Esophagus mucosa (tissue), 1 donor: ENCODE measurements at places on chromosomes 7 and 10.

DNA sequence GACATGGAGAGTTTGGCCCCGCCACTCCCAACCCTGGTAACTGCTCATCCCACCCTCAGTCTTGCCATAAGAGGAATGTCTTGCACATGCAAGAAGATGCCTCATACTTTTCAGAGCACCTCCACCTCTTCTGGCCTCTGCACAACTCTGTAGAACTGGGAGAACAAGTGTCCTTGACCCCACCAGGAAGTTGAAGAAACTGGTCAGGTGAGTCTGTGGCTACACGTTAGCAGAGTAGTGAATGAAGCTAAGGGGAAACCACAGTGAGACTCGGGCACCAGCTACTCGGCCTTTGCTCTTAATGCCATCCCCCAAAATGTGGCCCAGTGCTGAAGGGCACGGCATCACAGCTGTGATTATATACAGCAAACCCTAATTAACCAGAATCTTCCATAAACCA lies 110.1 kb downstream of the ARID5B start:
- ATAC-seq: peak; percentile 91

- ATAC-seq: no peak
Measured at GRCh38 chr10:74755273-74755672, 71.1 kb upstream of the KAT6B start.

DNA sequence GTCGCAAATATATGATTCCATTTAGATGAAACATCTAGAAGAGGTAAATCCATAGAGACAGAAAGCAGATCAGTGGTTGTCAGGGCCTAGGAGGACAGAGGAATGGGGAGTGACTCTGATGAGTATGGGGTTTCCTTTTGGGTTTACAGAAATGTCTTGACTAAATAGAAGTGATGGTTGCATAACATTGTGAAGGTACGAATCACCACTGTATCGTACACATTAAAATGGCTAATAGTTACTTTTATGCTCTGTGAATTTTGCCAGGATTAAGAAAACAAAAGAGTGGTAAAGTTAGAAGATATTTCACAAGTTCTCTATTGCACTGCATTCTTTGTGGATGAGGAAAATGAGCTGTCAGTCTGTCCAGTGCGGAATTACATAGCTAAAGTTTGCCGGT lies 407.4 kb downstream of the KCNMA1 start:
- no peak for ATAC-seq

DNA sequence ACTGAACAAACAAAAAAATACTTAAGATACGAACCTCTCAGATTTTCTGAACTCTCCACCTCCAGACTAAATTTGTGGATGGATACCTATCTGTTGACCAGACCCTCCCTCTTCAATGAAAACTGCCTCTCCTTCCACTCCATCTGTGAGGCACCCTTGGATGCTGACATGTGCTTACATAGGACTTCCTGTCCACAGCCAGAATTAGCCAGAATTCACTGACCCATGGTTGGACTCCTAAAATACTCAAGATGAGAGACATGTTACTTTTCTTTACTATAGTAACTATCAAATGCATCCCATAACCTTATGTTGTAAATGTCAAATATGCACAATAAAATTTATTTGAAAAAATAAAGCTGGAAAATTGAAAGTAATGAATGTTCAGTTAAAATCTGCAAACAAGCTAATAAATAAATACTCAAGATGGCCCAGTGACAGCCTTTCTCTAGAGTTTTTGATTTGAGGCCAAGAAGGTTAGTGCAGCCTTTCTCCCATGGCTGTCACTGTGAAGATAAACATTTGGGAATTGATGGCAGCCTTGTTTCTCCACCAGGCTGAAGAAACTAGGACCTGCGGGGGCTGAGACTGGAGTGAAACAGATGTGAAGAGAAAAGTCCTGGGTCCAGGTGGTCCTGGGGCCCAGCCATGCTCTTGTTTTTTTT lies 287.0 kb downstream of the ZEB1 start:
- no peak for ATAC-seq

DNA sequence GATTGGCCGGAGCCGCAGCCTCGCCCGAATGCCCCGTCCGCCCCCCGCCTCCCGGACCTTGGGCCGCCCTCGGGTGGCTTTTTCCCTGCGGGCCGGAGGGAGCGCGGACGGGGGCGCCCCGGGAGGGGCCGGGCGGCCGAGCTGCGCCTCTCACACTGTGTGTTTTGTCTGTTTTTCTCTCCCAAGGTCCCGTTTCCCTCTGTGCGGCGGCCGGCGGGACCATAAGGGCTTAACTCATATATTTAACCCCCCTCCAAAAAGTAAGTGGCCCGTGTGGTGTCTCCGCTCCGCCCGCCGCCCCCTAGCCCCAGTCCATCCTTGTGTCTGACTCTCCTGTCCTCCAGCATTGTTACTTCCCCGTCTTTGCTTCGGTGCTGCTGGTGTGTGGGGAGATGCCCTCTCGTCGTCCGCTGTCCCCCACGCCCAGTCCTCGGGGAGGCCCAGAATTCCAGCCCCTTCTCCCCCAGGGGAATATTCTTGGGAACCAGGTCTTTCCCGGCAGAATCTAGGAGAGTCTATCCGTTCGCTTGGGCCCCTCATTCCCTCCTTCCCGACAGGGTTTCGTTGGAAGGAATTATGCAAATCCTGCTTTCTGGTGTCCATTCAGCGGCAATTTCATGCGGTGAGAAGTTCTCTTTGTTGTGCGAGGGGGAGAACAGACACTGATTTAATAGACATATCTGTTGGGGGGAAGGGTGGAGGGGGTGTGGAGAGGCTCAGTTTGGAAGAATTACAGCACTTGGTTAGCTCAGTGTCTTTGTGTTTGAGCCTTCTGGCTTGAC lies 1.3 kb downstream of the LCOR start:
- peak; percentile 1 for ATAC-seq

DNA sequence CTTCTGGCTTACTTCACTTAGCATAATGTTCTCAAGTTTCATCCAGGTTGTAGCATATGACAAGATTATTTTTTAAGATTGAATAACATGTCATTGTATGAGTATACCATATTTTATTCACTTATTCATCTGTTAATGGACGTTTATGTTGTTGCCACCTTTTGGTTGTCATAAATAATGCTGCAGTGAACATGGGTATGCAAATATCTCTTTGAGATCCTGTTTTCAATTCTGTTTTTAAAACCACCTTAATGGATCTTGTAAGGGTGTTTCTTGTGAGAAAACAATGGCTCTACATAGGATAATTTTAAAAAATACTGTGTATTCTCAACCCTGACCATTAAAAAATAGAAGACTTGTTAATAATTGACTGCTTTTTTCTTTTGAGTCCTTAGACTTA lies 290.7 kb upstream of the TMEM229A start:
- no peak for ATAC-seq

DNA sequence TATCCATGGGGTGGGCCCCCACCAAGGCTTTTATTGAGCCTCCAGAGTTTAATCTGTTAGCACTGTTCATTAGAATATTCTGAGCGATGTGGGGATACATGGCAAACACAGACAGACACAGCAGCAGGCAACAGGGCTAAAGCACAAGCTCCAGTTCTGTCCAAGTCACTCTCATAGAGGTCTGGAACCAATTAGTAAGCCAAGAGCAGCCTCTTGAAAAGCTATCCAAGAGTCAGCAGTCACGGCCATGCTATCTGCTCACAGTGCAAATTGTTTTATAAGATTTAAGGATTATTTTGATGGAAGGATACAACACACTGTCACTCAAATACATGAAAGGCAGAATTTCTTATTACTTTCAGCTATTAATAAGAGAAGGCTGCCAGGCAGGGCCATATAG lies 86.4 kb upstream of the DGKB start:
- ATAC-seq: no peak

DNA sequence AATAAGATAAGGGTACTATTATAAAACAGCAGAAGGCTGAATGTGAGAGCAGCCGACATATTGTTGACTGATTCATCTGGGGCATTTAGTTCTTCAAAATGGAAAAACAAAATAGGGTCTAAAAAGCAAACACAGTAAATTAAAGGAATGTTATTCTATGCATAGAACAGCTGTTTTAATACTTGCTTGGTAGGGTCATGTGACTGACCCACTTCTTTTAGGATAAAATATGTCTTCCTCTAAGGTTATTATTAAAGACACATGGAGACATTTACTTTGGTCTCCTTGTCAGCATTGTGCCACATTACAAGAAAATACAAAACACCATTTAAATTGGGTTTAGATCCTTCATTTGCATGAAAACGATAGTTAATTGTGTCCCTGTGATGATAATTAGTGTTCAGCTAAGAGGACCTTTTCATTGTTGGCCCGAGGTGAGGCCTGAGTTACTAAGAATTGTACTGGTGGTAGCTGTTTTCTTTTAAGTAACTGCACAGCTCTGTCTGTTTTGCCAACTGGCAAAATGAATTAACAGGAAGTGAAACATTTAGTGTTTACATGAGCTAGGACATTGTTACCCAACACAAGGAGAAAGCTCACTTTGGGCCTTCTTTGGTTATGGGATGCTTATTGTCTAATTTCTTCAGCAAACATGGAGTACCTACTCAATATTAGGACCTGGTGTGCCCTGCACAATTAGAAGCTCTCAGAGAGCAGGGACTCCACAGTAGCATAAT lies 764.4 kb downstream of the LRMDA start:
- no peak for ATAC-seq

DNA sequence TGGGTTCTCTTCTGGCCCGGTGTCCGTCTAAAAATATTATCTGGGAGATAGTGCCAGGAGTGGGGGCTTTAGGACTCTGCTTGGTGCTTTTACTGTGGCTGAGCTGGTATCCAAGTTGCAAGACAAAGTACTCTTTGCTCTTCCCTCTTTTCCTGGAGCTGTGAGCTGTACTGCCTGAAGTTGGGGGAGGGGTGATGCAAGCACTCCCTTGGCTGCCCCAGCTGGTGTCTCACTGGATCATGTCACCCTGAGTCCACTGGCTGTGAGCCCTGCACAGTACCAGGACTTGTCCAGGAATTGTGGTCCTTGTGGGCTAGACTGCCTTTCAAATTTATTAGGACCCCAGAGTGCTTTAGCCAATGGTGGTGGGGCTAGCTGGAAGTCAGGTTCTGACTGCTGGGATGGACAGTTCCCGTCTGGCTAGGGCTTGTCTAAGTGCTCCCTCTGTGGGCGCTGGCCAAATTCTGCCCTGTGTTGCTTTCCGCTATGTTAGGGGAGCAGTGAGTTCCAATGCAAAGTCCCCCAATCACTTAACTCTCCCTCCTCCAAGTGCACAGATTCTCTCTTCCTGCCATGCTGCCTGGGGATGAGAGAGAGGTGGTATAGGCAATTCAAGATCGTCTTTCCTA lies 13.1 kb downstream of the CC2D2B start:
- no peak for ATAC-seq

DNA sequence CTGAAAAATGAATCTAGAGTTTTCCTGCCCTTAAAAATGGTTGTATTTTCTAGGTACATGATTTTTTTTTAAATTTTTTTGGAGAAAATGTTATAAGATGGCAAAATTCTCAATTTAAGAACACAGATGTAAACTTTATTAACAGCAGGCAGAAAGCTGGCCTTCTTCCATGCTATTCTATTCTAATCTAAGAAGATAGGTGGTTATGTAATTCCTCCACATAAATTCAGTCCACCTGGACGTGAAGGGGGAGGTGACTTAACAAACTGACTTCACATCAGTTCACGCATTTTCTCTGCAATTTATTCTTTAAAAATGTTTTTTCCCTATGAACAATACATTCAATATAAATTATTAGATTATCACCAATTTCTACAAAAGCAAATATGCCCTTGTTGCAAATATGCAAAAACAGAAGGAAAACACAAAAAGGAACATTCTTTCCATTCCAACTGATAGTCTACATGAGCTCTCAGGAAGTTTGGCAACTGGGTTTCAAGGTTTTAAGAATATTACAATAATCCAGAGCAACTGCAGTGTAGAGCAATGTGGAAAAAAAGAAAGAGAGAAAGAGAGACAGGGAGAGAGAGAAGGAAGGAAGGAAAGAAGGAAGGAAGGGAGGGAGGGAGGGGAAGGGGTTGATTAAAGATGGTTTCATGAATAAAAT lies 76.8 kb downstream of the HIBADH start:
- no peak for ATAC-seq

GRCh38 chr7:42250411-42250810 lies 13.4 kb upstream of the GLI3 start:
- ATAC-seq: no peak

DNA sequence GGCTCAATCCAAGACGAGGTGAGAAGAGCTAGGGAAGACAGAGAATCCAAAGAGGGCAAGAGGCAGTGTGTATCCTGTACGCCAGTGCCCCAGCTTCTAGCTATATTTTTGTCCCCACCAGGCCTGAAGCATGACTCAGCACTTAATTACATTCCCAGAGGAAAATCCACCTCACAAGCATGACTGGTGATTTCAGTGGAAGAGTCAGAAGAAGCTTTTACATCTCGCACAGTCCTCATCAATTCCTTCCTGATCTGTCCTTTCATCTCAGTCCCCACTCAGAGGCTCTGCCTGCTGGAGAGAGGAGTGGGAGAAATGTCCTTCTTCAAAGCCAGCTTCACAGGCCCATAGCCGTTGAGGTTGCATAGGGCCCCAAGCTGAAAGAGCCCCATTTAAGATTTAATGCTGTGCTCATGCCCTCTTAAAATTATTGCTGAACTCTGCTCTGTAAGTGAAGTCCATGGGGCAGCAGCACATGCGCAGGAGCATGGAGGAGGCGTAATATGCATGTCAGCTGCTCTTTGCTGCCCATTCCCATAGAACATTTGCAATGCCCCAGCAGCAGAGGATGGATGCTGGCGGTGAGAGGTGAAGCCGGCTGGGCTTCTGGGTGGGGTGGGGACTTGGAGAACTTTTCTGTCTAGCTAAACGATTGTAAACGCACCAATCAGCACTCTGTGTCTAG lies 39.0 kb upstream of the AOAH start:
- ATAC-seq: no peak

- no peak for ATAC-seq
Measured at GRCh38 chr7:96671854-96672253, 37.8 kb downstream of the SEM1 start.

DNA sequence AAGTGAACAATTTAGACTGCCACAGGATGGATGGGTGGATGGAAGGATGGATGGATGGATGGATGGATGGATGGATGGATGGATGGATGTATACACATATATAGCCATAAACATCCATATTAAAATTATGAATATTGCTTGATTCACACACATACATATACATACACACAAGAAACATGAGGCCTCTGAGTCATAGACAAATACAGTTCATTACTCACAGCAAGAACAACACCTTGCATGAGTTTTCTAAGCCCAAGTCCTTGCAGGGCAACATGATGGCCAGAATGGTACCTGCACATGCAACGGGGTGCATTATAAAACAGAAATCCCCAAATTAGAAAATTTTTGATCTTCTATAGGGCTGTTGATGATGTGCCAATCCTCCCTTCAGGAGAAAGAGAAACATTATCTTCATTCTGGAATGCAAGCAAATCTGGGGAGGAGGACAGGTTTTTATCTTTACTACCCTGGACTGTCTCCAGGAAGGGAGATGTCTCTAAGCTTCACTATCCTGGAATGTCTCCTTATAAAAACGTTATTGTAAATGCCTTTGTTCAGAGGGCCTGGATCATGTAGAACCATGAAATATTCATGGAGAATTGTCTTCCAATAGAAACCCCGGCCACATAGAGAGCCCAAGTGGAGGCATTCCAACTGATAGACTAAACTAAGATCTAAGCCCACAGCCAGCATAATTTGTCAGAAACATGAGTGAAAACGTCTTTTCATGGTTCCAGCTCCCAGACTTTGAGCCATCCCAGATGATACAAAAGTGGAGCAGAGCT lies 238.6 kb upstream of the LRRN3 start:
- no peak for ATAC-seq

GRCh38 chr7:55588976-55589604 lies 16.8 kb upstream of the VOPP1 start:
- no peak for ATAC-seq

- no peak for ATAC-seq
Measured at GRCh38 chr10:59434463-59435321, 72.3 kb upstream of the FAM13C start.
